ENCODE measurements at places on chromosomes 7 and 10.

GRCh38 chr10:54869022-54869421, 68.0 kb upstream of the PCDH15 start:
- DNase-seq = no peak

DNA sequence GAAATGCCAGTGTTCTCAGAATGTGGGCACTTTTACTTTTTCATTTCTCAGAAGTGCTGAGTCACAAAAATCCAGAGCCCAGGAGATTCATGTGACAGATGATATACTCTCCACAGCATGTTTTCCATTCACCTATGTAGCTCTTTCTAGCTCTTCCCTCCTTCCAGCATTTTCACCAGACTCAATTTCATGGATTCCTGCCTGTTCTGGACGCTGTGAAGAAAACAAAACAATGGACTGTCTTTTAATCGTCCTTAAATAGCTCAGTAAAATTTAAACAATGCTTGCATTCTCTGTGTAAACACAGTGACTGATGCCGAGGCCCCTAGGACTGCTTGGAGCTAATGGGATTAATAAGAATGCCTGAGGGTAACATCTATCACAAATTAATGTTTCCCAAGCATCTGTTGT, 25.5 kb downstream of the ZNF713 start:
- no peak for DNase-seq

DNA sequence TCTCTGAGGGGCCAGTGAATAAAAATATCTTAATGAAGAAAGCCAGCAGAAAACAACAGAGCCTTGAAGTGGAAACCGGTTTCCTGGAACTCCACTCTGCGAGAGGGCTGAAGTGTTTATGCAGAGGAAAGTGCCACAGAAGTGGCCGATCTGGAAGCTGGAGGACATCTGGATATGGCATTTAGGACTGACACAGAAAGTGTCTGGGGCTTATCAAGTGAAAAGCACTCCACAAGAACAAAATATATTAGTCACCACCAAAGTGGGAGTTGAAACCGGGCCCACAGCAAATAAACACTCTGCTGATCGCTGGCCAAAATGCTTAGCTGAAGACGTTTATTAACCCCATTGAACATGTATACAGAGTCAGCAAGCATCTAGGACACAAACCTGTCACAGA, 7.8 kb downstream of the NOD1 start:
- no peak for DNase-seq

DNA sequence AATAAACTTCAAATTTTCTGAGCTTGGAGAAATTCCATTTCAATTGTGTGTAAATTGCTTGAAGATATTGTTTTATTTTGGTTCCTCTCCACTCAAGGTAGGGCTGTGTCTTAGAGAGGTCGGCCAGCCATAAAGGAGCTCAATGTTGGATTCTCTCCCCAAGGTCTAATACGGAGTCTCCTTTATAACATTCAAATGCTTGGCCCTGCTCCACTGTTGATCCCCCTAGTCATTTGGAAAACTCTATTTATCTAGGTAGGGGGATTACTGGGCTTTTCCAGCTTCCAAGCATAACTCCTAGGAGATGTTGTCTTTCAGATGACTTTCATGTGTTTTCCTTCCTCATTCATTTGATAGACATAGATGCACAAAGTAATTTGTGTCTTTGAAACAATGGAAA, 170.9 kb downstream of the LRMDA start:
- no peak for DNase-seq

GRCh38 chr7:120402801-120403200, 129.8 kb downstream of the KCND2 start:
- DNase-seq = no peak

DNA sequence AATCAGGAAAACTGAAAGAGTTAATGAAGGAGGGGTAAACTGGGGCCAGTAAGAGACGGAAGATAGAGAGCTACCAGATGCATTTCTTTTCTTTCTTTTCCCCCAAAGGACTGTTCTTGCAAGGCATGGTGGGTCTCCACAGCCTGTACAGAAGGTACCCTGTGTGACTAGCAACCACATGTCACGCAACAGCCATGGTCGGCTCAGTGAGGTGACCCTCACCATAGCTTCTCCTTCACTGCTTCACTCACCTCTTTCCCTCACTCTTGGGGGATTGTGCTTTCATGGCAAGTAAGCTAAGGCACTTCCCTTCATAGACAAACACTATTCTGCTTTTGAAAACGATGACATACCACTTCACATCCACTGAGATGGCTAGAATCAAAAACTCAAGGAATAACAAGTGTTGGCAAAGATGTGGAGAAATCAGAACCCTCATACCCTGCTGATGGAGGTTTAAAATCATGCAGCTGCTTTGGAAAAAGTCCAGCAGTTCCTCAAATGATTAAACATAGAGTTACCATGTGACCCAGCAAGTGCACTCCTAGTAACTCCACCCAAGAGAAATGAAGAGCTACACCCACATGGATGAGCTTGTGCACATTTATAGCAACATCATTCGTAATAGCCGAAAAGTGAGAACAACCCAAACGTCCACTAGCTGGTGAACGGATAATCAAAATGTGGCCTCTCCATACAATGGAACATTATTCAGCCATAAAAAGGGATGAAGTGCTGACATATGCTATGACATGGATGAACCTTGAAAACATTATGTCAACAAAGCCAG, 3.8 kb upstream of the INSIG1 start:
- DNase-seq = no peak

DNA sequence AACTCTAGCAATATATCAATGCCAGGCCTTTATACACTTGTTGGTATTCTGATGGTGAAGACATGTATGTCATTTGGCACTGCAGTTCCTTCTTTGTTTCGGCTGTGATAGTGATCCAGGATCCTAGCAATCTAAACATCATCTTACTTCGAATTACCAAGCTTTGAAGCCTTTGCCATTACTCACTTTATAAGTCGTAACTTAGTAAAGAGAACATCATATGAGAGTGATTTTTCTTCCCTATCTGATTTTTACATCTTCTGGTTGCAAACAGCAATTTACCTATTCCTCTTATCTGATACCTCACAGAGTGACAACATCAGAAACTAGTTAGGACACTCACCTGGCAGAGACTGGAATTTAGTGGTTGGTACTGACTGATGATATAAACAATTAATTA, 7.6 kb upstream of the BPGM start:
- no peak for DNase-seq

DNA sequence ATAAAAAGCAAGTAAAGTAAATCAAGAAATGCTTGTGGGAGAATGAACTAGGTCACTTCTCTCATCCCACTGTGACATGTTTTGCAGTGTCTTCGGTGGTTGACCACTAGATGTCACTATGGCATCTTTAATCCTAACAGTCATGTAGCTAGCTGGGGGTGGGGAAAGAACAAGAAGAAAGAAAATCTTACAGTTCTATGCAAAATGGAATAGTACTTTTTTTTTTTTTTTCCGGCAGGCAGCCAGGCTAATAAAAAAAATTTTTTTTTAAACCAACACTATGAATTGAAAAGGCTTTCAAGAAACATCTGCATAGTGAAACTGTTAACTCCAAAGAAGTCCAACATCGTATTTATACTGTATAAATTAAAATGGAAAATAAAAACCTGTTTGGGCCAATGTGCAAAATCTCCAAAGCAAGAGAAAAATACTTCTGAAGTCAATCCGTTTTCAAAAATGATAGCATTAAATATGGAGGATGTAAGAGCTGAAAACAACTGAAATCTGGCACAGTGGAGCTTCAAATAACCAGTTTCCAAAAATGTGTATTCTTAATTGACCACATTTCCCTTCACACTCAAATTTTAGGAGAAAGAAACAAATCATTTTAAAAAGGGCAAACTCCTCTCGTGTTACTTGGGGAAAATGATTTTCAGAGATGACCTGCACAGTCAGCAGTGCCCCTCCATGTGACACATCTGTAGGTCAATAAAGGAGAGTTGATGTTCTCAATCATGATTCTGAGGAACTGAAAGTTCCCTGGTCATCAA, 38.5 kb downstream of the CDK1 start:
- DNase-seq = peak; percentile 80

GRCh38 chr7:76358011-76358480, 745 bp downstream of the YWHAG start:
- no peak for DNase-seq

- DNase-seq = no peak
Observed at GRCh38 chr7:103771294-103771693, 218.2 kb downstream of the RELN start.

DNA sequence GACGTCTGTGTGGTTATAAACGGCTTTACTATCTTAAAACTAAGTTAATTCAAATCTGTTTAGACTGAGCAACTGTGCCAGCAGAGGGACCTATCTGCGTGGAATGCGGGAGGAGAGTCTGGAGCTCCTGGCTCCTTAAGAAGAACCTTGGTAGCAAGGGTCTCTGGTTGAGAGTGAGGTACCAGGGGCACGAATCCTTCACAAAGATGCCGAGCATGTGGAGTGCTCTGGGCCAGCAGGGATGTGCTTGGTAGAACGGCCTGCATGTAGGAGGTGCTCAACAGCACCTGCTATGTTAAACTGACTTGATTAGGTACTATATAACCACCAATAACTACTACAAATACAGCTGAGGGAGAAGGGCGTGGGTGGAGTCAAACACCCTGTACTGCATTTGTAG, 102.6 kb downstream of the VIPR2 start:
- DNase-seq = no peak

DNA sequence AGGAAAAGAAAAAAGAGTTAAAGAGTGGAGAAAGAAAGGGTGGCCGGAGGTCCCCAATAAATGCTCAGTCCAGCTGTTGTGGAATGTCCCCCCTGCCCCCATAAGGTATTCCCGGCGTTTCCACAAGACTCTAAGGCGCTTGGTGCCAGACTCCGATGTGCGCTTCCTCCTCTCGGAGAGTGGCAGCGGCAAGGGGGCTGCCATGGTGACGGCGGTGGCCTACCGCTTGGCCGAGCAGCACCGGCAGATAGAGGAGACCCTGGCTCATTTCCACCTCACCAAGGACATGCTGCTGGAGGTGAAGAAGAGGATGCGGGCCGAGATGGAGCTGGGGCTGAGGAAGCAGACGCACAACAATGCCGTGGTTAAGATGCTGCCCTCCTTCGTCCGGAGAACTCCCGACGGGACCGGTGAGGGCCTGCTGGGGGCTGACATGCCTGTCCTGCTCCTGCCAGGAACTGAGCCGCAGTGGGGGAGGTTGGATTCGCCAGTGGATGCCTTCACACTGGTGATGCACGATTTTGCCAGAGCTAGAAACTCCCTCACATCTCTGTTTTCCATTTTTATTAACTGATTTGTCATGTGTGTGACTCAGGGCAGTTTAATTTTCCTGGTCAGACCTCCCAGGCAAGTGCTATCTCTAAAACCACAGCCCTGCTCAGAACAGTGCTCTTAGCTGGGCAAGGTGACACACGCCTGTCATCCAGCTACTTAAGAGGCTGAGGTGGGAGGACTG, 34.2 kb downstream of the TACR2 start:
- DNase-seq = no peak

GRCh38 chr10:74008212-74008731, 10.4 kb downstream of the VCL start:
- no peak for DNase-seq

GRCh38 chr10:77506517-77507200, 130.9 kb downstream of the KCNMA1 start:
- DNase-seq = no peak

- DNase-seq = no peak
Observed at GRCh38 chr7:113392421-113392820, 274.1 kb upstream of the SMIM30 start.

GRCh38 chr7:18866359-18867036, 250.9 kb downstream of the TWIST1 start:
- DNase-seq = no peak

- no peak for DNase-seq
Observed at GRCh38 chr10:30396293-30396692, 37.7 kb upstream of the MAP3K8 start.

DNA sequence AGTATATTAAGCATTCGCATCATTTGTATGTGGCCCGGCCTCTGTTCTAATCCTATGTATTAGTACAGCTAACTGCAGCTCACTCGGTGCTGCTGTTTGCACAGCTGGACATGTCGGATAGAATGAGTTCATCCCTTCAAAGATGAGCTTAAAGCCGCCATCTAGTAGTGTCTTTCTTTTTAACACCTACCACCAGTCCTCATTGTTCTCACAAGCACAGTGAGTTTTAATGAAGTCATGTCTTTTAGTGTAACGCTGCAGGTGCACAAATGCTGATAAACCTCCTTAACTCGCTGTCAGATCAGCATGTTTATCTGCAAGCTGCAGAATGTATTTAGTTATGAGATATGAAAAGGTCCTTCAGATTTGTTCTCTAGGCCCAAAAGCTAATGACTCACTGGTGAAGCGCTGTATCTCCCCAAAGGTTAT, 247.5 kb downstream of the MTERF1 start:
- DNase-seq = no peak

GRCh38 chr7:137393570-137393969, 50.0 kb upstream of the PTN start:
- DNase-seq = no peak

DNA sequence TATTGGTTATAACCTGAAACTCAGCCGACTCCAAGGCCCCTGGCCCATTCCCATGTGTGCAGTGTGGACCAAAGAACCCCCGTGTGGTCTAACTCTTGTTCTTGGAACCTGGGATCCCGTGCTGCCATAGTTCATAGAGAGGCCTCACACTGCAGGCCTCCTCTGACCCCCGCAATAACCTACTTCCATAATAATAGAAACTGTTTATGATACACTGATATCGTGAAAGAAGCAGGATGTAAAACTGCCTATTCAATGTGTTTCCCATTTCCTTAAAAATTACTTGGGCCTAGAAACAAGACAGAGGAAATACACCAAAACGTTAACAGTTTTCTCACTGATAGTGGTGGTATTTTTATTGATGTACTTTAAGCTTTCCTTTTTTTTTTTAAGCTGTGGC, 109.2 kb upstream of the KDM7A start:
- no peak for DNase-seq

GRCh38 chr10:119368991-119369869, 161.9 kb downstream of the GRK5 start:
- DNase-seq = no peak

DNA sequence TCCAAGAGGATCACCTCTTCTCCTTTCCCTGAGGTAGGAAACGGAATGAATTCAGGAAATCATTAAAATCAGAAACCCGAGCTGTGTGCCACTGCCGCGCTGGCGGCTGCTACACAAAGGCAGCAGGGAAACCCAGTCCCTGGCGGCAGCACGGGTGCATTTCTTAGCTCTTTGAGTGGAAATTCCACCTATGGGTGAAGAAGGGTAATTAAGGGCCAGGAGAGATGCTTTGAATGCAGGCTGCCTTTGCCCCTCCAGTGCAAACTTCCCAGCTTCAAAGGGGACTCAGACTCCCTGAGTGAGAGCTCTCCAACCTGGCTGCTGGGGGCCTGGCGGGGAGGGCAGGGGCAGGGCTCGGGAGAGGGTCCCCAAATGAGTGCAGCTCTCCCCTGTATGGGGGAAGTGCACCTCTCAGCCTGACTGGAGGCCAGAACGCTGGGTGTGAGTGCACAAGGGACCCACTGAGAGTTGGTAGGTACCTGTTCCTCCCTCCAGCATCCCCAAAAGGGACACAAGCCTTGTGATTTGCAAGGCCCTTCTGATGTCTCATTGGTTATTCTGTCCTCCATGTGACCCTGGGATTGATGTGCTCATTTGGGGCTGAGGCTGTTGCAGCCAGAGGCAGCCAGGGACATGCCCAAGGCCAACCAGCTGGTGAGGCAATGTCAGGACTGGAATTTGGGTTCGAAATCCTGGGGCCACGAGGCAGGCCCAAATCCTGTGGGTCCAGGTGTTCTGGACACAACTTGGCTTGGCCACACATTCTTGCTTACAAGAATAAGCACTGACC, 16.3 kb upstream of the ZMIZ1 start:
- DNase-seq = no peak

- DNase-seq = no peak
Observed at GRCh38 chr10:12869427-12869826, 132.1 kb downstream of the CCDC3 start.
